ENCODE measurements at places on chromosomes 7 and 10. TPM values are rescaled to one million over a fixed set of nuclear protein-coding genes. Genes with fewer than 3 reads are reported as not detected.

- no peak for DNase-seq
- H3K36me3 ChIP-seq = no peaks in the 10 kb centered on the region
- no peak overlapping the region for H3K27ac ChIP-seq
- H3K27me3 ChIP-seq = no peaks in the 10 kb centered on the region
- peaks cover 53% of the 10 kb centered on the region for H3K4me1 ChIP-seq
Observed at GRCh38 chr10:92111336-92111939, 179.4 kb downstream of the CPEB3 start.

- no peaks in the 10 kb centered on the region for H3K36me3 ChIP-seq
- H3K4me1 ChIP-seq = peaks cover 9% of the 10 kb centered on the region
- no peak overlapping the region for H3K27ac ChIP-seq
- peaks cover 6% of the 10 kb centered on the region for H3K27me3 ChIP-seq
Observed at GRCh38 chr10:86387178-86387794, 20.7 kb upstream of the GRID1 start.

- H3K27ac ChIP-seq = no peak overlapping the region
- H3K27me3 ChIP-seq = no peaks in the 10 kb centered on the region
- H3K4me1 ChIP-seq = no peaks in the 10 kb centered on the region
- no peaks in the 10 kb centered on the region for H3K36me3 ChIP-seq
- no peak overlapping the region for H3K4me3 ChIP-seq
- DNase-seq = no peak
Observed at GRCh38 chr10:62618054-62618453, 186.5 kb upstream of the ADO start.

CCDC146 gene
- total RNA-seq = 14.9 TPM

NRP1 gene
- total RNA-seq = 36.5 TPM

LIPK gene
- total RNA-seq = not detected

All from esophagus muscularis mucosa (tissue), 4 donors.